ELF-1 (cell line): ENCODE measurements at places on chromosomes 1 and 21.

- no peak for DNase-seq
Measured at GRCh38 chr1:185578293-185578692, 155.9 kb upstream of the HMCN1 start.

- no peak for DNase-seq
Measured at GRCh38 chr1:107451715-107452114, 310.9 kb downstream of the NTNG1 start.

DNA sequence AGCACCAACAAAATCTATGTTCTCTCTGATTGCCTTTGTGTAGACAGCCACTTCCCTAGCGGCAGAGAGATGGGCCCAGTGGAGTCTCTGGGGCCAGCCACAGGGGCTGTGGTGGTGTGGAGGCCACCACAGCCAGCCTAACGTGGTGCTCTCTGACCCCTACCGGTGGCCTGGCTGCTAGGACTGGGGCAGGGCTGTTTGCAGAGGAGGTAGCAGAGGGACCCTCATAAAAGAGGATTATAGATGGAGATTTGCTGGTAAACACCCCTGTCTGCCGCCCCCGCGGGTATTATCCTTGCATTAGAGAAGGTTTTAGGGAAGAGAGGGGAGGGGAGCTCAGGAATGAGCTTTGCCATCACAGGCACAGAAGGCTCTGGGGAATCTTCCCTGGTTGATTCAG, 310.3 kb upstream of the VAMP3 start:
- DNase-seq: no peak

- DNase-seq: no peak
Measured at GRCh38 chr21:36916718-36917117, 49.8 kb downstream of the HLCS start.

- no peak for DNase-seq
Measured at GRCh38 chr1:173479649-173480048, 2.5 kb downstream of the PRDX6 start.

- no peak for DNase-seq
Measured at GRCh38 chr1:23384312-23385058, 14.8 kb upstream of the ZNF436 start.

GRCh38 chr1:80882553-80882952, 918.2 kb upstream of the ADGRL2 start:
- DNase-seq: no peak

GRCh38 chr1:73593804-73594203, 604.2 kb downstream of the LRRIQ3 start:
- DNase-seq: no peak

GRCh38 chr1:94143173-94143808, 22.3 kb upstream of the ABCA4 start:
- no peak for DNase-seq

DNA sequence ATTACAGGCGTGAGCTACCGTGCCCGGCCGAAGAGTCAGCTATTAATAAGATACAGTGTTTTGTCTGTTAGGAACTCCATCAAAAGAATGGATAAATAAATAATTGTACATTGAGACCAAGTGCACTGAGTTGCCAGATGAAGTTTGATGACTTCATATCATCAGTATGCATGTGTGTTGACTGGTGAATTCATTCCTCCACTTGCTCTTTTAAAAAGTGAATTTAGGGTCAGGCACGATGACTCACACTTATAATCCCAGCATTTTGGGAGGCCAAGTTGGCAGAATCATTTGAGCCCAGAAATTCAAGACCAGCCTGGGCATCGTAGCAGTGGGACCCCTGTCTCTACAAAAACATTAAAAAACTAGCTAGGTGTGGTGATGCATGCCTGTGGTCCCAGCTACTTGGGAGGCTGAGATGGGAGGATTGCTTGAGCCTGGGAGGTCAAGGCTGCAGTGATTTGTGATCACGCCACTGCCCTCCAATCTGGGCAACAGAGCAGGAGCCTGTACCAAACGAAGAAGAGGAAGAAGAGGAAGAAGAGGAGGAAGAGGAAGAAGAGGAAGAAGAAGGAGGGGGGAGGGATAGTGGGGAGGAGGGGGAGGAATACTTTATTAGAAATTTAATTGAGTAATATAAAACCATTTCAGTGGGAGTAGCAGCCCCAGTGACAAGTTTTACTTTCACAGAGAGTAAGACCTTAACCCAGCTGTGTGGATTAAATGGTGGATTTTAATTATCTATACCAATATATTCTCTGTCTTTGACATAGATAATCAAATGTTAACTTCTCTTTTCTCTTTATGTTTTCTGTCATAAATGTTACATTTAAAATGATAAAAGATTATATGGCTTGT, 74.9 kb downstream of the CCDC18 start:
- DNase-seq: no peak

GRCh38 chr1:35885961-35886558, 3.1 kb downstream of the AGO1 start:
- DNase-seq: peak; percentile 98

DNA sequence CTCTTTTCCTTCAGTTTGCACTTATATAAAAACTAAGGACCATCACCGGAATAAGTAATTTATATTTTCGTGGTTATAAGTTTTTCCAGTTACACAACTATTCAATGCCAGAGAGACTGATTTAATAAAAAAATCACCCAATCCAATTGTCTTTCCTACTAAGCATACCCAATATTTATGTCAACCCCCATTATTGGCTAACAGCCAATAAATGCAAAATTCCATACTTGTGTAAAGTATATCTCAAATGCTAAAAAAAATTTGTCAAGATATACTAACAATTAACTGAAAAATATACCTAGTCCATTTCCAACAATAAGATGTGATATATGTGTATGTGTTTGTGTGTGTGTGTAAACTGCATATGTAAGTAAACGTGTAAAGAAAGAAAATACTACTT, 117.4 kb downstream of the AGBL4 start:
- DNase-seq: no peak

GRCh38 chr1:32933742-32934322, 30.8 kb downstream of the RNF19B start:
- DNase-seq: peak; percentile 76

- DNase-seq: no peak
Measured at GRCh38 chr1:33378976-33379375, 51.9 kb downstream of the PHC2 start.

GRCh38 chr1:168089326-168089978, 47.3 kb downstream of the GPR161 start:
- no peak for DNase-seq

- no peak for DNase-seq
Measured at GRCh38 chr1:214247501-214248041, 33.4 kb upstream of the SMYD2 start.

DNA sequence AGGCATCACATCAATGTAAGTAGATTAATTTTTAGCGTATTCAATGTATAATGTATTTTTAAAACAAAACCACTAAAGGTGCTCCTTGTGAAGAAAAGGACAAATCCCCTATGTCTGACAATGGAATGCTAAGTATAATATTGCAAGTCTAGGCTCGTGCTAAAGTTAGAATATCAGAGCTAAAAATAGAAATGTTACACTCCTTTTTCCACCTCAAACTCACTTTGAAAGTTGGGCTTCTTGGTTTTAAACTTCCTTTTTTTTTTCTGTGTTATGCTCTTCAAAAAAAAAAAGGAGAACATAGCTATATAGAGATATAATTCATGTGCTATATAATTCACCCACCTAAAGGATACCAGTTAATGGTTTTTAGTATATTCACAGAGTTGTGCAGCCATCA, 3.6 kb upstream of the SERBP1 start:
- DNase-seq: no peak

DNA sequence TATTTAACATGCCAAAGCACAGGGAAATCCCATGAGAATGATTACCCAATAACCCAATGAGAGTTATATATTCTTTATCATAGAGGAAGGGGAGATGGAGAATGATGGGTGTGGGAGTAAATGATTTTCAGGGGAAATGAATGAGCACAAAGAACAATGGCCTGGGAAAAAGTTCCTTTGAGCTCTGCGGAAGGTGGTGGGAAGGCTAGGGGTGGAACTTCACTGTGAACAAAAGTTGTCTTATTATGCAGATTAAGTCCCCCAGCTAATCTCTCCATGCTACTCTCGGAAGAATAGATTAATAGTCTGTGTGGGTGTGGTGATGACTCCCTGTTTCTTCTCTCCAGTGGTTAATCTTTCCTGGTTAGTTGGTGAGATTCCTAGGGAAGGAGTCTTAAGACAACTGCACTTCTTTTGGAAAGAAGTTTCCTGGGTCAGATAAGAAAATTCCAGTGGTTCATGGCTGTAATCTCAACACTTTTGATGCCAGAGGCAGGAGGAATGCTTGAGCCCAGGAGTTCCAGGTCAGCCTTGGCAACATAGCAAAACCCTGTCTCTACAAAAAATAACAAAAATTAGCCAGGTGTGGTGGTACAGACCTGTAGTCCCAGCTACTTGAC, 71.6 kb downstream of the DNTTIP2 start:
- no peak for DNase-seq

DNA sequence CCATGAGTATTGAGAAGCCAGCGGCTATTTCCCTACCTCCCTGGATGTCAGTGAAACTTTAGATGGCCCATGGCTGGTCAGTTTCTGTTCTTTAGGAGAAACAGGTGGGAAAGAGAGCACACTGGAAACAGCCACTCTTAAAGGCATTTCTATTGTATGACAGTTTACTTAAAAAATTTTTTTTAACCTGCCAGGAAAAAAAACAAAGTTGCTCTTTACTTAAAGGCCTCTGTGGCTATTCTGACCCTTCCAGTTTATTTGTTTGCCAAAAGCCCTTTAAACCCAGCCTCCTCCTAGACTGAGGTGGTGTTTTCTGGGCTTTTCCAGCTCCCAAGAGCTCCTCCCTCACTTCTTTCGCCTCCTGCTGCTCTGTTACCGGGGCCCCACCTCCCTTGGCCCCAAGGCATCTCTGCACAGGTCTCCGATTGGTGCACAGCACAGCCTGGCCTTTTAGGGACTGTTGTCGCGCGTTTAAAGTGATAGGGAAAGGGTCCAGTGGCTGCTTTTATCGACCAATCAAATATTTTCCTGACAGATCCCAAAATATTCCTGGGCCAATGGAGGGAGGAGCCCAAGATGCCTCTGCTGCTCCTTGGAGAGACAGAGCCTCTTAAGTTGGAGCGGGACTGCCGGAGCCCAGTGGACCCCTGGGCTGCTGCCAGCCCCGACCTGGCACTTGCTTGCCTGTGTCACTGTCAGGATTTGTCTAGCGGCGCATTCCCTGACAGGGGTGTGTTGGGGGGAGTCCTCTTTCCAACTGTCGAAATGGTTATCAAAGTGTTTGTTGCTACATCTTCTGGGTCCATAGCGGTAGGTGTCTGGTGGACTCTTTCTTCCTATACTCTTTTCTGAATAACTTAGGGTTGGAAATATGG, at the start of gene SH3BGR:
Gene SH3BGR, plus strand, starts transcription at position 639 of the 875 bp plus-strand sequence. Its CDS starts 127 bp downstream, at position 766.
- DNase-seq: peak; percentile 95

GRCh38 chr1:203636291-203636690, 9.7 kb downstream of the ATP2B4 start:
- DNase-seq: no peak

DNA sequence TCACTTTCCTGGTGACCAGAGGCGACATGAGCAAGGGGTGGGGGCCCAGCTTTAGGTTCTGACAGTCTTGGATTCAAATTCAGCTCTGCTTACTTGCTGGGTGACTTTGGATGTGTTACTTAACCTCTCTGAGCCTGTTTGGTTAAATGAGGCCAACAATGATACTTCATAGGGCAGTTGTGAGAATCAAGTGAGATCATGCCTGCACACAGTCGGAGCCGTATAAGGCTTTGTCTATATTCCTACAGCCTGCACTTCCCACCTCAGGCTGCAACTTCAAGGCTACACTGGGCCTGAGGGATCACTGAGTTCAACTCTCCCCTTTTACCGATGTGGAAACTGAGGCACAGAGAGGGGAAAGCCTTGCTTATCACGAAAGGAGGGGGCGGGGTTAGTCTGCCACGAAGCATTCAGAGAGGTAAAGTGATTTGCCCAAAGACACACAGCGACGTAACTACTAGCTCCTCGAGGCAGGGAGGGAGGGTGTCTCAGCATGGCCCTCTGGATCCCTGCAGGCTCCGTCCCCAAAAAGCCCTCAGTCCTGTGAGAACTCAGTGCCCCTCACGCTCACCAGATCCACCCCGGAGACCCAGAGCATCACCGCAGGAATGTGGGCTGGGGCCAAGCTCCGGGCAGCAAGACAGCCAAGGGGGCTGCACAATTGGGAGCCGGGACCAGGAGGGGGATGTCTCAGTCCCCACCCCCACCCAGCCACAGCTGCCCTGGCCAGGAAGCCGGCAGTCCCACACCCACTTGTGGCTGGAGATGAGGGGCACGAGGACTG, 25.0 kb downstream of the SDC3 start:
- DNase-seq: peak; percentile 20

DNA sequence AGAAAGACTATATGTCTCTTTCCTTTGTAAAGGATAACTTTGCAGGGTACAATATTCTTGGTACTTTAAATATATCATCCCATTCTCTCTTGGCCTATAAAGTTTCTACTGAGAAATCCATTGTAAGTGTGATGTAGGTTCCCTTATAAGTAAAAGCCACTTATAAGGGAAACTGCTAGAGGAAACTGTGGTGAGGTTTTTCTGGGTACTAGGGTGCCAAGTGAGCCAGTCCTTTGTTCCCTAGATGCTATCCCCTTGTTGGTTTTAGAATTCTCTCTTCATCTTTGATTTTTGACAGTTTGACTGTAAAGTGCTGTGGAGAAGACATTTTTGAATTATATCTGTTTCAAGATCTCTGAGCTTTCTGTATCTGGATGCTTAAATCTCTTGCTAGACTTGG, 108.9 kb upstream of the NEK7 start:
- DNase-seq: no peak

DNA sequence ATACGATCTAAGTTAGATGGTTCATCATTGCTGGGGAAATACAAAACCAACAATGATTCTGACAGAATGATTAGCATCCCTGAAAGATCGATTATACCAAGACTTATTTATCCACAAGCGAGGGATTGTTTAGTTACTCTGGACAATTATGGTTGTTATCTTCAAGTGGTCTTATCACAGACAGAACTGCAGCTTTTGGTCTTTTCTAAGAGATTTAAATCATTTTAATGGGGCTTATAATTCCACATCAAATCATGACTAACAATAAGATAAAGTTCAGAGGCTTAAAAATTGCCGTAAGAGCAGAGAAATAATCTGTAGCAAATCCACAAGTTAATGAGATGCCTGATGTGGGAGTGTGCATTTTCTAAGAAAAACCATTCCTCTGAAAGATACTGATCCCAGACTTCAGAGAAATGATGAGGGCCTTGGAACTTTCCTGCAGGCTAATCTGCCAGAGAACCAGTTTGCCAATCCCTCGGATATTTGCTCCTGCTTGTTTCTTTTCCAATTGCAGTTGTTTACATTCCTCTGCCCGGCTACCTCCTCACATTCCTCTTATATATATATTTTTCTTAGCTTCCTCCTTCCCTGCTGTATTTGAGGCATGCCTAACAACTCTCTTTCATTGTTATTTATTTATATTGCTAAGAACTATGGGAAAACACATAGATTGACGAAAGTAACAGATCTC, 134.8 kb downstream of the BACH1 start:
- DNase-seq: peak; percentile 14

GRCh38 chr1:114234408-114235124, 80.9 kb upstream of the SYT6 start:
- DNase-seq: no peak

GRCh38 chr1:84940481-84940880, 47.5 kb upstream of the LPAR3 start:
- no peak for DNase-seq

- DNase-seq: no peak
Measured at GRCh38 chr1:183002797-183003196, 20.4 kb upstream of the LAMC1 start.
